ENCODE measurements at places on chromosomes 5 and 9. TPM values are rescaled to one million over a fixed set of nuclear protein-coding genes. Genes with fewer than 3 reads are reported as not detected.

- no peak for DNase-seq
Observed at GRCh38 chr5:150758203-150758530, 650 bp downstream of the DCTN4 start.

The PPP2R2B gene
- not detected for total RNA-seq

GRCh38 chr5:58048185-58048925 lies 411.5 kb downstream of the PLK2 start:
- DNase-seq: no peak

DNA sequence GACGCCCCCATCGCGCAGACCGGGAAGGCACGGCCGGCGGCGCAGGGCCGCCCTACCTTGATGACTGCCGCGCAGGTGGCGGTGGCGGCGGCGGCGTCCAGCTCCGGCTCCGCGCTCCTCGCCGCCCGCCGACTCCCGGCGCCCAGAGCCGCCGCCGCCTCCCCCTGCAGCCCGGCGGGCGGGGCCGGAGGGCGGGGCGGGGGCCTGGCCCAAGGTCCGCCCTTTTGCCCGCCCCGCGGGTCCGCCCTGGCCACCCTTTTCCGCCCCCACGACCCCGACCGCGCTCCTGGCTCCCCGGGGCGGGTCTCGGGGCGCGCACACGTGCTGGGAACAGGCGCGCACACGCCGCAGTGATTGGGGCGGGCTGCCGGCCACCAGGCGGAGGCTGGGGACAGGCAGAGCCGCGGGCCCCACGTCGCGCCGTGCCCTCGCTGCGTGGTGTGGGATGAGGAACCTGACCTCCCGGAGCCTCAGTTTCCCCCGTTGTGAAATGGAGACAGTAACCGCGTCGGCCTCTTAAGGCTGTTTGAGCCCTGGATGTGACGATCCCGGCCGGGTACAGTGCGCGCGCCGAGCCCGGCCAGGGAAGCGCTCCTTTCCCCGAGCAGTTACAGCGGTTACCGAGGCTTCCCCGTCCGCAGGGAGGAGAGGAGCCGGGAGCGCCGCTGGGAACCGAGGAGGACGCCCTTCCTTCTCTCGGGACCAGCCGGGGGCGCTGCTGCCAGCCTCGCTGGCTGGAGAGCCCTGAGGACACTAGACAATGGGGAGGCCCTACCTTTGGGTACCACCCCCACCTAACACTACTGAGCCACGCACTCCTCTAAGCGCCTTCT lies at the start of gene CORO2A:
TSS of gene CORO2A (minus strand) at position 135 of the 833 bp plus-strand sequence. CDS start 34,977 bp downstream, outside the sequence.
- peak; percentile 69 for DNase-seq

The TOR1B gene
- 14.9 TPM for total RNA-seq

GRCh38 chr9:114107286-114108001 lies 8.4 kb upstream of the KIF12 start:
- DNase-seq: no peak

GRCh38 chr5:96081276-96081858 lies 119.7 kb upstream of the ELL2 start:
- DNase-seq: no peak

- DNase-seq: no peak
Observed at GRCh38 chr9:121652021-121652837, 795 bp downstream of the DAB2IP start.

The PRDM9 gene
- total RNA-seq: not detected
